Adipocyte (in vitro differentiated cells): ENCODE measurements at places on chromosomes 16 and 17.

DNA sequence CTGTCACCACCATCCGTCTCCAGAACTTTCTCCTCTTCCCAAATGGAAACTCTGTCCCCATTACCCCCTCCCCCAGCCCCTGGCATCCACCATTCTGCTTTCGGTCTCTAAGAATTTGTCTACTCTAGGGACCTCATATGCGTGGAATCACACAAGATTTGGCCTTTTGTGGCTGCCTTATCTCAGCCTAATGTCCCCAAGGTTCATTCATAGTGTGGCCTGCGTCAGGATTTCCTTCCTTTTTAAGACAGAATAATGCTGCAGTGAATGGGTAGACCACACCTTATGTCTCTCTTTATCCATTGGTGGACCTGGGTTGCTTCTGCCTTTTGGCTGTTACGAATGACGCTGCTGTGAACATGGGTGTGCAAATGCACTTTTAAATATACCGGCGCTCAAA, 139.7 kb upstream of the PLCG2 start:
- DNase-seq, result no peak

GRCh38 chr17:38717139-38717745, 12.2 kb downstream of the MLLT6 start:
- DNase-seq, result no peak

DNA sequence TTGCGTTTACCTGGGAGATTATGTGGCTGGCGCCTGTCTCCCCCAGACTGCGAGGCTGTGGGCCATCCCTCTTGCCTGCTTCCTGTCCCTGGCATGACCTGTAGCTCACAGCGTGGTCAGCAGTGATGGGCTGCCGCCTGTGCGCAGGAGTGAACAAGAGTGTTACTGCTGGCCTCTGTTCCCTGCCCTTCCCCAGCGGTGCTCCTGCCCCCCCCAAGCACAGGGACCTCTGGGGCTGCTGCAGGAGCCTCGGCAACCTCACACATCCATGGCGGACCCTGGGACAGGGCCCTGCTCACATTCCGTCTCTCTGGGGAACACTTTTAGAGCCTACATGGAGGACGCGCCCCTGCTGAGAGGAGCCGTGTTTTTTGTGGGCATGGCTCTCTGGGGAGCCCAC, 10.6 kb downstream of the TSC2 start:
- DNase-seq, result no peak

DNA sequence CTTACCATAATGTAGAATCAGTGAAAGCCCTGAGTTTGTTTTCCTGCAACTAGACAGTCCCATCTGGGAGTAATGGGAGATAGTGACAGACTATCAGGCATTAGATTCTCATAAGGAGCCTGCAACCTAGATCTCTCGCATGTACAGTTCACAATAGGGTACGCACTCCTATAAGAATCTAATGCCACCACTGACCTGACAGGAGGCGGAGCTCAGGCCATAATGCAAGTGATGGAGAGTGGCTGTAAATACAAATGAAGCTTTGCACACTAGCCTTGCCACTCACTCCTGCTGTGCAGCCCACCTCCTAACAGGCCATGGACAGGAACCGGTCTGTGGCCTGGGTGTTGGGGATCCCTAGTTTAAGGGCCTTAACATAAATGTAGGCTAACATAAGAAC, 21.4 kb downstream of the THUMPD1 start:
- no peak for DNase-seq

DNA sequence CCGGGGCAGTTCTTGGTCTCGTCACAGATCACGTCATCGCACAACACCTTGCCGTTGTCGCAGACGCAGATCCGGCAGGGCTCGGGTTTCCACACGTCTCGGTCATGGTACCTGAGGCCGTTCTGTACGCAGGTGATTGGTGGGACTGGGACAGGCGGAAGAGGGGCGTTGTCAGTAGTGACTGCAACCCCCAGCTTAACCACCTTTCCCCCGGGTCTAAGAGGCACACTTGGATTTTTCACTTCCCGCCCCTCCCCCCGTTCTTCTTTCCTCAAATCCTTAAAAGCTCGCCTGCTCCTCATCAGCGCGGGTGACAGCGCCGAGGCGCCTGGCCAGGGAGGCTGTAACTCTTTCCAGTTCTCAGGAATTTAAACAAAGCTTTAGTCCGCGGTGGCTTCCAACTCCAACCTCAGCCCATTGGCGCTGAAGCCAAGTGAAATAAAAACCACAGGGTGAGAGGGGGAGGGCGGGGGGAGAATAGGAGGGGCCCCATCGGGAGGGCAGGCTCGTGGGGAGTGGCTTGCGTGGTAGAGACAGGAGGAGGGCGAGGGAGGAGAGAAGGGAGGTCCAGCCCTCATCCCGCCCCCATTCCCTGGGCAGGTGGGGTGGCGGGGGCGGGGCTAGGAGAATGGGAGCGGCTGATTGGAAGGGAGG, 1.5 kb downstream of the COL1A1 start:
- peak; percentile 94 for DNase-seq

- DNase-seq, result no peak
These were observed 197.2 kb downstream of the FOXL1 start for GRCh38 chr16:86775511-86775921.

DNA sequence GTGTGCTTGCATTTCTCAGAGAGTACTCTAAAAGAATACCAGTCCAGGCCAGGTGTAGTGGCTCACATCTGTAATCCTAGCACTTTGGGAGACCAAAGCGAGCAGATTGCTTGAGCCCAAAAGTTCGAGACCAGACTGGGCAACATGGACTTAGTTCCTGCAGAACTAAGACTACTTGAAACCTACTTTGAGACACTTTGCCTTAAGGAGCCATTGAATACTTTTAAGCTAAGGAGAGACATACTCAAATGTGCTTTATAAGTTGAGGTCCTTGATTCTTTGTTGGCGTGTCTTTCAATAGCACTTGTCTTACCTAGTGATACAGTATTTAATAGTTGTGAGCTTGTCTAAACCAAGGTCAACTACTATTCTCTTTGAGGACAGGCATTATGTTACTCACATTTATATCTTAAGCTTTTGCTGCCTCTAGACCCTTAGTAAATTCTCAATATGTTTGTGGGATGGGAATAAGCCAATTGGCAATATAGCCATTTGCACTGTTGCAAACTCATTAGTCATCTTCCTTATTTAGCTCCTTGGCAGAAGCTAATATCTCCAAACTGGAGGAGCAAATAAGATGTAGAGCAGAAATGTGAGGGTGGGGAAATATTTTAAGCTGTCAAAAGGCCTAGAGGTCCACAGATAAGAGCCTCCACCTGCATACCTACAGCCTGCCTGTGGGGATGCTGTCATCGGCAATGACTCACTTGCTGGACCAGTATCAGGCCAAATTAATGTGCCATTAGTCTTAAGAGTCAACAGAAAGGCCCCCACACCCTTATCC, 16.3 kb downstream of the SCPEP1 start:
- no peak for DNase-seq

DNA sequence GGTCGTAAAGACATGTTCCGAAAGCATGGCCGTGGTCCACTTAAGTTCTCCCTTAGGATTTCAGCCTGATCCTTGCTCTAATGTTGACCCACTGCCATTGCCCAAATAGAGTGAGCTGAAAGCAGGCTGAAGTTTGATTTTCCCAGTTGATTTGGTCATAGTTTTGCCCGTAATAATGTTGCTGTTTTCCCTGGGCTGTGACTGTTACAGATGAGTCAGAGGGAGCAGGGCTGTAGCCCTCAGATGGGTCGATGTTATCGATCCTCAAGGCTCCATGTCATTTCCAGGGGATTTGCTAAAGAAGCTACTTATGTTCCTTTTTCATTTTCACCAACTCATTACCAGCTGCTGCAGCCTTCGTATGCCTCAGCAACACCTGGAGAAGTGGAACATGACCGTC, 169.0 kb upstream of the ZFHX3 start:
- no peak for DNase-seq

DNA sequence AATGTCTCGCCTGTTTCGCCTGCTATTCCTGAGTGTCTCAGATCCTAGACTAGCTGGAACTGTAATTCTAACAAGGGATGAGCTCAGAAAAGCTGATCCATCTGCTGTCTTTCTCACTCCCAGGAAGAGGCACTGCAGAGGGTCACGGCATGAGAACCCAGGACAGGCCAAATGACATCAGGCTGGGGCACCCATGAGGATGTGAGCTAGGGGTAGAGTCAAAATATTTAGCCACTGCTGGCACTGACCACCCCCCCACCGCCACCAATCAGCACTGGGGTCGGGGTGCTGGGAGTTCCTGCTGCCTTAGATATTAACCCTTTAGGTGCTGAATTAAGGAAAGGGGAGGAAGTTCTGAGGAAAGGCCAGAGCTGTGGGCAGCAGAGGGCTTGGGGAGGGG, 112.4 kb downstream of the IRX3 start:
- DNase-seq, result no peak

GRCh38 chr16:30485818-30486436, 13.4 kb downstream of the ITGAL start:
- peak; percentile 7 for DNase-seq

DNA sequence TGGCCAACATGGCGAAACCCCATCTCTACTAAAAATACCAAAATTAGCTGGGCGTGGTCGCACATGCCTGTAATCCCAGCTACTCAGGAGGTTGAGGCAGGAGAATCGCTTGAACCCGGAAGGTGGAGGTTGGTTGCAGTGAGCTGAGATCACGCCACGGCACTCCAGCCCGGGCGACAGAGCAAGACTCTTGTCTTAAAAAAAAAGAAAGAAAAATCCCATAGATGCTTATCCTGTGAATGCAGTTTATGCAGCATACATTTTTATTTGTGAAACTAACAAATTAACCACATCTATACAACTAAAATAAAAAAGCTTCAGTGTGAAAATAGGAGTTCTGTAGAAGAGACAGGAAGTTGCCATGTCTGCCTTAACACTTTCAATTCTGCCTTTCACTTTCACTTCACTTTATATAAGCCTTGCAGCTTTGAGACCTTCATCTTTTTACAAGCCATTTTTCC, 7.1 kb downstream of the IGSF6 start:
- DNase-seq, result peak; percentile 28

DNA sequence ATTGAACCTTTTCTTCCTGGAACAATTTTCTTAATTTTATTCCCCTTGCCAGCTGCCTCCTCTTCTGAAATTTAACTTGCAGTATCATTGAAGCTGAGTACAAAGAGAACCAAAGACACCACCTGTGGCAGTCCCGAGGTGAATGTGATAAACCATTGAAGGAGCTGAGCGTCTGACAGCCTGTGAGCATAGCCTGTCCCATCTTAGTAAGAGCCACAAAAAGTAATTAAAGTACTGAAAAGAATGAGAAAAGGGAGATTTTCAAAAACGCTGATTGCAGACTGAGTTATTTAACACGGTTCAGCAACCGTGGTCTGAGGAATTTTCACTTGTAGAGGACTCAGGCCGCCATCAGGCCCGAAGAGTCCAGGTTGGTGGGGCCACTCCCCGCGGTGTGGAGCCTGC, 27.2 kb upstream of the ST6GALNAC1 start:
- DNase-seq, result no peak

GRCh38 chr17:80978499-80979497, 12.8 kb upstream of the CHMP6 start:
- no peak for DNase-seq

- no peak for DNase-seq
These were observed 643.2 kb downstream of the WWOX start for GRCh38 chr16:78742501-78743283.

DNA sequence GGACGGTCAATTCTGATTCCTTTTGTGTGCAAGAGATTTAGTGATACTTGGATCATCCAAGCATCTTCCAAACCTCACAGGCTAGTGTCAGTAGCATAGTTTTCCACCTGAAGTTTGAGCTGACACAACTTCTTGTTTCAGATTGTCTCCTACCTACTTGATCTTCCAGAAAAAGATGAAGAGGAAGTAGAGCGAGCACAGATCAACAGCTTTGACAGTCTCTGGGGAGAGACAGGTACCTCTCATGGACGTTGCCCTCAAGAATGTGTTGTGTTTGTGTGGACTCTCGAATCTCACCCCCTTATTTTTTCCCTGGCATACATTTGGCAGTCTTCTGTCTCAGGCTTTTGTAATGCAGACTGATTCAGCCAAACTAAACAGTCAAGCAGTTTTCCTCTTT, 47.4 kb downstream of the CYB561 start:
- DNase-seq, result peak; percentile 13

DNA sequence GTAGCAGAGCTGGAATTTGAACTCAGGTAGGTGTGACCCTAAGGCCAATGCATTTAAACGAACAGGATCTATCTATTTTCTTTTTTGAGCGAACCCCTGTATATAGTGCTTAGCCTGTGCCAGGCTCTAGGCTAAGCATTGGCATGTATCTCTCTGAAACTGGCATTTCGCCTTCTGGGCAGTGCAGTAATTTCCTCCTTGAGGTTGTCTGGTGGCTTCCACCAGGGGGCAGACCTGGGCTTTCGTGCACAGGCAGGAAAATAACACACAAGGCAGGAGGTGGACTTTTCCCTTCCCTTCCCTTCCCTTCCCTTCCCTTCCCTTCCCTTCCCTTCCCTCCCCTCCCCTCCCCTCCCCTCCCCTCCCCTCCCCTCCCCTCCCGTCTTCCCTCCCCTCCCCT, 34.4 kb upstream of the PRKCB start:
- DNase-seq, result peak; percentile 72

- peak; percentile 10 for DNase-seq
These were observed 186.8 kb downstream of the COPRS start for GRCh38 chr17:31672161-31672819.

DNA sequence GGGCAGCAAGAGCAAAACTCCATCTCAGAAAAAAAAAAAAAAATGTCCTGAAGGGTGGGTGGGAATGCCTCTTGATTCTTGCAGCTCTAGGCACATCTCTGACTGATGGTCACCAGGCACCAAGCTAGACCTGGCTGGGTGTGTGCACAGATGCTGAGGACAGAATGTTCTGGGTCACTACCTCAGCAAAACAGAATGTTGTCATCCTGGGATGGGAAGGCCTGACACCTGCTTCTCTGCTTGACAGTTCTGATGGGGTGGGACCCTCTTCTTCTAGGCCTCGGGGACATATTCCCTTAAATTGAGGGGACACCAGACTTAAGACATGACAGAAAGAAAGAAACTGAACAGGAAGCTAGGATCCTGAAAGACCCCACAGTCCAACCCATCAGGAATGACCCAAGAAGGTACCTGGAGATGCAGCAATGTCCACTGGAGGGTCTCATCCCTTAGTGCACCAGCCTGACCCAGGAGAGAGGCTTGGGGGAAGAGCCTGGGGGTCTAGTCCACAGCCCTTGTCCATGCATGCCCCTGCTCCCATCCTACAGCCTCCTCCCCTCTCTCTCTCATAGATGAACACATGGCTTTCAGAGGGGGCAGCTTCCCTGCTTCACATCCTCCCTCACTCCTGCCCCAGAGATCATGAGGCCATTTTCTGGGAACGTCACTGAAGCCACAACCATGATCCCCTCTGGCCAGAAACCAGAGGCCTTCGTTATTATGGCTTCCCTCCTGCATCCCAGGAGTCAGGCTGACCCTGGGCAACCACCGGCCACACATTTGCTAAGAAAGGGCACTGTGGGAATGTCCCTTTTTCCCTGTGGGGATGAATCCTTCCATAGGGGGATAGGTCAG, 3.8 kb upstream of the STAT5B start:
- DNase-seq, result no peak

DNA sequence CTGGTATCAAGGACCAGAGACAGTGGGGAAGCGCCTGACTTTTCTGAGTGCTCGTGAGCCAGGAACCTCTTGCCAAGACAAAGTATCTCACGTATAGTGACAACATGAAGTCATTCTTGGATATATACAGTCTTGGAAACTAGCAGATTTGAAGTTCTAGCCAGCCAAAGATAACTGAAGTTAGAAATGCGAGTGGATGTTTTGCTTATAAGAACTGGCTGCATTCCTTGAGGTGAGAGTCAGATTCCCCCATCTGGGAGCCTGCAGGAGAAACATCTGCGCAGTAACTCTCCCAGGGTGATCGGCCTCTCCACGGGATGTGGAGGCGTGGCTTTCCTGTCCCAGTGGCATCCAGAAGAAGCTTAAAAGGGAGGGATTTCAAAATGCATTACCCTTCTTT, 89.8 kb downstream of the SHISA6 start:
- peak; percentile 3 for DNase-seq

- DNase-seq, result no peak
These were observed 4.5 kb upstream of the GALK1 start for GRCh38 chr17:75769536-75769935.
